Large intestine (tissue), 12 donors: ENCODE measurements at places on chromosomes 16 and 17. TPM values are rescaled to one million over a fixed set of nuclear protein-coding genes. Genes with fewer than 3 reads are reported as not detected.

- no peak overlapping the region for H3K27ac ChIP-seq
- H3K4me1 ChIP-seq: no peaks in the 10 kb centered on the region
- H3K4me3 ChIP-seq: no peak overlapping the region
Measured at GRCh38 chr16:55539488-55539887, 27.0 kb upstream of the CAPNS2 start.

DNA sequence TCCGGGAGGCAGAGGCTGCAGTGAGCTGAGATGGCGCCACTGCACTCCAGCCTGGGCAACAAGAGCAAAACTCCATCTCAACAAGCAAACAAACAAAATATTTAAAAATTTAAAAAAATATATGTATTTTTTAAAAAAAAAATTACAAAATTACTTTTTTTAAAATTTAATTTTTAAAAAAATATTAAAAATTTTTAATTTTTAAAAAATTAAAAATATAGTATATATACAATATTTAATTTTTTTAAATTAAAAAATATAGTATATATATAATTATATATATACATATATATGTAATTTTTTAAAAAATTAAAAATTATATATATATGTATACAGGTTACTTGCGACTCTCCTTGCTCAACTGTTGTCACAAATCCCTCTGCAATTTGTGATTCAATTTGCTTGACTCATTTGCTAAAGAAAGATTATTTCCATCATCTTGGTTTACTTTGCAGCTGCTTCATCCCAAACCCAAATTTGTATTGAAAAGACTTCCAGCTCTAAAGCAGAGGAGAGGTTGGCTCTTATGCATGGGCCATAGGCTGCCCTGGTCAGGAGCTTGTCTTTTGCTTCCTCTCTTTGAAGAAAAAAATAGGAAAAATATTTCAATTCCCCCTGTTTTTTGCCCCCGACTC, 247.4 kb upstream of the IRX3 start:
- no peak overlapping the region for H3K4me3 ChIP-seq
- no peaks in the 10 kb centered on the region for H3K27me3 ChIP-seq
- no peak for DNase-seq
- no peak overlapping the region for H3K27ac ChIP-seq

- peaks cover 39% of the 10 kb centered on the region for H3K4me1 ChIP-seq
- DNase-seq: no peak
- H3K27me3 ChIP-seq: no peaks in the 10 kb centered on the region
- H3K4me3 ChIP-seq: peak within 1 kb of the TSS; percentile 52
- H3K27ac ChIP-seq: peak within 1 kb of the TSS; percentile 49
Measured at GRCh38 chr16:88785106-88785924, at the start of gene PIEZO1. TSS of gene PIEZO1 (minus strand) at chr16:88785220. CDS start at chr16:88784964, 256 bp downstream.

- H3K36me3 ChIP-seq: no peaks in the 10 kb centered on the region
- H3K27ac ChIP-seq: peak overlapping the region; percentile 76
- H3K4me1 ChIP-seq: peaks cover 23% of the 10 kb centered on the region
- DNase-seq: peak; percentile 72
- no peaks in the 10 kb centered on the region for H3K27me3 ChIP-seq
- H3K4me3 ChIP-seq: no peak overlapping the region
Measured at GRCh38 chr16:78184238-78185183, 85.1 kb downstream of the WWOX start.

DNA sequence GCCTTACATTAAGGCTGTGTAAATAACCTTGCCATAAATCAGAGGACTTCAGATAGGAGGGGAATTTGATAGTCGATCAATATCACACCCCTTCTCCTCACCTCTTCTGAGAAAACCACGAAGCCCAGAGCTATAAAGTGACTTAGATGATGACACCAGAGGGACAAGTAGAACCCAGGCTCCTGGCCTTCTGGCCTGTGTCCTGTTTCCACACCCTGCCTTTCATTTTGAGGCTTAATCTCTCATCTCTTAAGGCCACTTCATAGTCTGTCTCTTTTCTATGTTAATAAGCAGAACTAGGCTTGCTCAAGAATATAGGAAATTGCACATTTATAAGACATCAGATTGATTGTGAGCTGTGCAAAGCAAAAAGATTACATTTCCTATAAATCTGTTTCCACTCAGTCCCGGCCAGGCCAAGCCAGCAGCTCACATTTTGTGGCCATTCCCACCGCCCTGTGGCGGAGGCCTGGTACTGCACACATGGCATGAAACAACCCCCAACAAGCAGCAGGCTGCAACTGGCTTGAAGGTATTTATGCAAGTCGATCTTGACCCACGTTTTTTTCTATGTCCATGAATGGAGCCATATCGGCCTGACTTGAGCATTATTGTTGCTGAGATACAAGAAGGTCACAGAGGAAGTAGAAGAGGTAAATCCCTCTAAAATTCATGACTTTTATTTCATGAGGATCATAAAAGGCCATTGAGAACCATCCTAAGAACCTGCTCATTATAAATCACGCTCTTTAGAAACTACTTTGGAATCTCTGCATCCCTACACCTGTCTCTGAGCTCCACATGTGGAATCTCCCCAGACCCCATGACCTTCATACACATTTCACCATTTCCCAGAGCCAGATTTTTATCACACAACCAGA, 93.7 kb downstream of the PMP22 start:
- H3K4me3 ChIP-seq: no peak overlapping the region
- H3K27ac ChIP-seq: no peak overlapping the region
- no peaks in the 10 kb centered on the region for H3K36me3 ChIP-seq
- peak; percentile 43 for DNase-seq
- H3K4me1 ChIP-seq: no peaks in the 10 kb centered on the region
- peaks cover 12% of the 10 kb centered on the region for H3K27me3 ChIP-seq

- no peak for DNase-seq
- H3K27me3 ChIP-seq: no peaks in the 10 kb centered on the region
- no peak overlapping the region for H3K4me3 ChIP-seq
Measured at GRCh38 chr16:10708969-10709368, 14.2 kb upstream of the TEKT5 start.

GRCh38 chr17:60522889-60523626, 3.0 kb downstream of the APPBP2 start:
- no peaks in the 10 kb centered on the region for H3K27me3 ChIP-seq
- H3K27ac ChIP-seq: no peak overlapping the region
- peaks cover 27% of the 10 kb centered on the region for H3K36me3 ChIP-seq
- DNase-seq: no peak

GRCh38 chr17:7026471-7027115, 3.7 kb downstream of the BCL6B start:
- no peaks in the 10 kb centered on the region for H3K36me3 ChIP-seq
- H3K4me3 ChIP-seq: no peak overlapping the region
- H3K27me3 ChIP-seq: peaks cover 26% of the 10 kb centered on the region
- H3K4me1 ChIP-seq: peaks cover 15% of the 10 kb centered on the region

DNA sequence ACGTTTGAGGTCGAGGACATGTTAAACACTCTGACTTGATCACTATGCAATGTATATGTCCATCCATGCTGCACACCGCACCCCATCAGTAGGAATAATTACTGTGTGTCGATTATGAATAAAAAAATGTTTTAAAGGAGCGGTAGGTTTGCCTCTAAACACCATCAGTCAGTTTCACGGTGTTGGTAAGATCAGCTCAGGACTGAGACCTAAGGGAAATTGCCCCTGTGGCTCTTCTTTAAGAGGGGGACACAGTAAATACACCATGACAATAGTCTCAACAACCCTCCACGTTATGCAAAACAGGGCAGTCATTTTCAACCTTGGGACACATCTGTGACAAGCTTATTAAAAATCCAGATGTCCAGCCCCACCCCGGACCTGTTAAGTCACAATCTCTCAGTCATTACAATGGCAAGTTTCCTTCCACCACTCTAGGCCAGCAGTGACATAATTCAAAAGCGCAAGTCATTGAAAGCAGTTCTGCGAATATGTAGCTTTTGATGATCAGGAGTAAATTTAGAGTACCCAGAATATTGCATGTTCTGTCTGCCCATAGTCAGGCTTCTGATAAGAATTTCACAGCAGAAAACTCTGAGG, 1.2 kb downstream of the ATMIN start:
- H3K27ac ChIP-seq: peak overlapping the region; percentile 16
- peaks cover 8% of the 10 kb centered on the region for H3K4me1 ChIP-seq
- peaks cover 24% of the 10 kb centered on the region for H3K36me3 ChIP-seq
- DNase-seq: peak; percentile 28
- H3K4me3 ChIP-seq: peak overlapping the region; percentile 57

DNA sequence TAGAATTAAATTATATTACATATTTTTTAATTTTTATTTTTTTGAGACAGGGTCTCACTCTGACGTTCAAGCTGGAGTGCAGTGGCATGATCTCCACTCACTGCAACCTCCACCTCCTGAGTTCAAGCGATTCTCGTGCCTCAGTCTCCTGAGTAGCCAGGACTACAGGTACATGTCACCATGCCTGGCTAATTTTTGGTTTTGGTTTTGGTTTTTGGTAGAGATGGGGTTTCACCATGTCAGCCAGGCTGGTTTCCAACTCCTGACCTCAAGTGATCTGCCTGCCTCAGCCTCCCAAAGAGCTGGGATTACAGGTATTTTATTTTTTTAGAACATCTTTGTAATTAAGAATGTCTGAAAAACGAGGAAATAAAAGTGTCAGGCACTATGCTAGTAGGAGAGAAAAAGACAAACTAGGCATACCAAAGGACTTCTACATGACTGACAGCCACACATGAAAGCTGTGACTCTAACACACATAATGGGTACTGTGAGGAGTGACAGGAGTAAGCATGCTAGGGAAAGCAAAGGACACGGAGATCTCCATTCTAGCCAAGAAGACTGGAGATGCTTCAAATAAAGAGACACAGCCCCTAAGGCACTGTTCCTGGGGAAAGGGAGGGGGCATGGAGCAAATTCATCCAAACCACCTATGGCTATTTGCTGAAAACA, 7.3 kb downstream of the GNA13 start:
- no peak overlapping the region for H3K4me3 ChIP-seq
- no peak overlapping the region for H3K27ac ChIP-seq
- H3K36me3 ChIP-seq: peaks cover 45% of the 10 kb centered on the region
- DNase-seq: no peak

DNA sequence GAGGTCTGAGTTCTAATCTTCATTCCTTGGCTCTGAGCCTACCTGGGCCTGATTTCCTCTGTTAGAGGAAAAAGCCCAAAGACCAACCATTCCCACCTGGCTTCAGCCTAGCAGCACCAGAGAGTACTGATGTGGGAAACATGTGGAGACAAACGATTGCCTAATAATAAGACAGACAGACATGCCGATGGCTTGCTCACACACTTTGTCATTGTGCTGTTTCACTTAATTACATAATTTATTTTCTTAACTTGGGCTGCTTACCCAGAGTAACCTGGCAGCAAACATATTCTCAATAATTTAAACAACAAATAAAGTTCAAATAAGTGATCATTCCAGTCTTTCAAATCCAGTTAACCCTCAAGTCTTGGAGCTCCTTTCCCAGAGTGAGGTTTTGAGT, 83.4 kb downstream of the MAF start:
- no peaks in the 10 kb centered on the region for H3K36me3 ChIP-seq
- H3K27me3 ChIP-seq: no peaks in the 10 kb centered on the region
- DNase-seq: no peak

DNA sequence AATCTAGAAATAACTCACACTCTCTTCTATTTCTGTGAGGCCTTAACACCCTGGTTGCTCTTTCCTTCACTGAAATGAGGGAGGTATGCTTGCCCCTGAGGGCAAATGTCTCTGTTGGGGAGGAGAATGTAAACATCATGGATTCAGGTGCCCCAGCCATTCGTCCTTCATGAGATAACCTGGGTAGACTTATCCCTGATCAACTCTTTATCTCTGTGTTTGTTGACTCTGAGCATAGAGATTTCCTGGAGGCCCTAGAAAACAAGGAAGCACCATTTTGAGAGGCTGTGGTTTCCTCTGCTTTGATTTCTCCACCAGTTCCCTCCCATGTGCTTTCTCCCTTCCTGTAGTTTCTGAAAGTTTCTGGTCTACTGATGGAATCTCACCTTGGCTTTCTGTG, 77.3 kb downstream of the PHKB start:
- no peak overlapping the region for H3K4me3 ChIP-seq
- H3K36me3 ChIP-seq: peaks cover 8% of the 10 kb centered on the region
- H3K4me1 ChIP-seq: no peaks in the 10 kb centered on the region
- H3K27me3 ChIP-seq: no peaks in the 10 kb centered on the region
- H3K27ac ChIP-seq: no peak overlapping the region

GRCh38 chr17:11144358-11145233, 96.4 kb upstream of the SHISA6 start:
- no peaks in the 10 kb centered on the region for H3K36me3 ChIP-seq
- no peaks in the 10 kb centered on the region for H3K4me1 ChIP-seq
- no peak overlapping the region for H3K4me3 ChIP-seq
- no peak overlapping the region for H3K27ac ChIP-seq
- DNase-seq: peak; percentile 9

- no peaks in the 10 kb centered on the region for H3K4me1 ChIP-seq
- H3K36me3 ChIP-seq: peaks cover 7% of the 10 kb centered on the region
- H3K27ac ChIP-seq: no peak overlapping the region
- DNase-seq: no peak
- H3K27me3 ChIP-seq: no peaks in the 10 kb centered on the region
Measured at GRCh38 chr16:14462811-14463210, 167.2 kb downstream of the PARN start.

DNA sequence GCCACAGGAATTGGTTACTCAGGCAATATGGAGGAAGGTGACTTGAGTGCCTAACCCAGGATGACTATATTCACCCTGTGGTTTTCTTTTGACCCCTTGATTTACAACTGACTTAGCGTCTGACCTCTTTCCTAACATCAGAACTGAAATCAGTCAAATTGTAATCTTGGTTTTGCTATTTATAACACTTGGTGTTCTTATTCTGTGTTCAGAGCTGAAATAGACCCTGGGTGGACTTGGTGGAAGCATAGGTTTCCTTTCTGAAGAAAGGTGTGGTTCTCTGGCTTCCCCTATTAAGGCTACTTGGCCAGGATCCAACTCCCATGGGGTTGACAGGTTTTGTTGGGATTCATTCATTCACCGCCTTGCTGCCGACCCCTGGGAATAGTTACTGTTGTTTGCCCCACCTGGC, 80.8 kb downstream of the CLEC16A start:
- H3K27me3 ChIP-seq: no peaks in the 10 kb centered on the region
- H3K27ac ChIP-seq: no peak overlapping the region
- H3K4me1 ChIP-seq: no peaks in the 10 kb centered on the region
- H3K36me3 ChIP-seq: peaks cover 27% of the 10 kb centered on the region

GRCh38 chr16:75139498-75139897, 8.8 kb upstream of the ZFP1 start:
- H3K27ac ChIP-seq: no peak overlapping the region
- H3K4me3 ChIP-seq: no peak overlapping the region
- no peak for DNase-seq

The SCPEP1 gene
- 323 TPM for polyA plus RNA-seq

The MYH3 gene
- 26.7 TPM for polyA plus RNA-seq

The FAM20A gene
- polyA plus RNA-seq: 10.2 TPM

The MYCBPAP gene
- polyA plus RNA-seq: 1.8 TPM

The PPL gene
- 32.2 TPM for polyA plus RNA-seq

The ICAM2 gene
- 15.1 TPM for polyA plus RNA-seq

The PIK3R6 gene
- polyA plus RNA-seq: 2.4 TPM

The SEZ6 gene
- 4.6 TPM for polyA plus RNA-seq

The PTX4 gene
- polyA plus RNA-seq: 0.19 TPM

The KRT222 gene
- polyA plus RNA-seq: 2.0 TPM

The PLCD3 gene
- polyA plus RNA-seq: 13.7 TPM

The GINS2 gene
- 10.2 TPM for polyA plus RNA-seq

The CTCF gene
- polyA plus RNA-seq: 43.6 TPM

The AOC3 gene
- polyA plus RNA-seq: 14.8 TPM

The GAS2L2 gene
- 0.13 TPM for polyA plus RNA-seq

The GNGT2 gene
- polyA plus RNA-seq: 4.2 TPM

The SPATA2L gene
- polyA plus RNA-seq: 18.7 TPM
